H1 (cell line): ENCODE measurements at places on chromosomes 5 and 9. TPM values are rescaled to one million over a fixed set of nuclear protein-coding genes. Genes with fewer than 3 reads are reported as not detected.

The PCDHGA11 gene
- total RNA-seq: 8.2 and 8.3 TPM in 2 replicates

DNA sequence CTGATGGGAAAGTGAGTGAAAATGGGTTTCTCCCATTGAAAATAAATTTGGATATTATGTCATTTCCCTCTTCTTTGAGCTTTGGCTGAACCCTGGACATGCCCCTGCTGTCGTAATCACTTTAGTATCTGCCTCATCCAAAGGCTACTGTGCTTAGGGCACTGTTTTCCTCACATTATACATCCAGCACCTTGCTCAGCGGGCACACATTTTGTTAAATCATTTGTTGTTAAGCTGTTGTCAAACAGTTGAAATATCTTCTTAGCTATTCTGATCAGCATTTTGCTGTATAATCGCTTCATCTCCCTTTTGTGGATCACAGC lies 352.7 kb upstream of the CD180 start:
- H3K36me3 ChIP-seq: no peaks in the 10 kb centered on the region
- H3K27me3 ChIP-seq: no peaks in the 10 kb centered on the region
- no peak for DNase-seq
- H3K27ac ChIP-seq: no peak overlapping the region
- no peak overlapping the region for H3K4me3 ChIP-seq

GRCh38 chr5:157665467-157666070 lies 5.8 kb upstream of the C5orf52 start:
- H3K4me3 ChIP-seq: no peak overlapping the region
- no peaks in the 10 kb centered on the region for H3K27me3 ChIP-seq
- no peak for DNase-seq

DNA sequence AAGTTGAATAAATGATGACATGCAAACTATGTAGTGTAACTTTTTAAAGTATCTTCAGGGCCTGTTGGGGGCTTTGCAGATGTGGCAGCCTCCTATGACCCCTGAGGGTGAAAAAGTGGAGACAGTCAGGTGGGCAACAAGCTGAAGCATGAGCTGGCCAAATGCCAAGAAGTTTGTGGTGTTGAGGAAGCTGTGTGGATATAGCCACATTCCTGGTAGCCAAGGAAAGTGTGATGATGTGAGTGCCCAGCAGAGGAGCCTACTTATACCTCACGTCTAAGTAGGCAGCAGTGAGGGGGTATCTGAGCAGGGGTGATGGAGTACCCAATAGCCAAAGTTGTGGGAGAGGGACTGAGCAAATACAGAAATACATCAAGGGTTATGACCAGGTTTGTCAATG lies 621.2 kb upstream of the CDH6 start:
- H3K27me3 ChIP-seq: no peaks in the 10 kb centered on the region
- no peak overlapping the region for H3K27ac ChIP-seq
- no peak overlapping the region for H3K4me3 ChIP-seq
- no peak for DNase-seq

GRCh38 chr5:18072600-18072999 lies 438.3 kb downstream of the TAF11L14 start:
- H3K4me3 ChIP-seq: no peak overlapping the region
- H3K27ac ChIP-seq: no peak overlapping the region
- H3K36me3 ChIP-seq: no peaks in the 10 kb centered on the region
- no peak for DNase-seq

The PCDHA10 gene
- 5.4 and 5.5 TPM in 2 replicates for total RNA-seq

The PCDHB12 gene
- total RNA-seq: 2.0 and 3.0 TPM in 2 replicates

The FOXD1 gene
- 0.73 and 1.1 TPM in 2 replicates for total RNA-seq

The RANBP6 gene
- 18.4 and 18.8 TPM in 2 replicates for total RNA-seq

The KIF20A gene
- total RNA-seq: 67.1 and 68.1 TPM in 2 replicates

DNA sequence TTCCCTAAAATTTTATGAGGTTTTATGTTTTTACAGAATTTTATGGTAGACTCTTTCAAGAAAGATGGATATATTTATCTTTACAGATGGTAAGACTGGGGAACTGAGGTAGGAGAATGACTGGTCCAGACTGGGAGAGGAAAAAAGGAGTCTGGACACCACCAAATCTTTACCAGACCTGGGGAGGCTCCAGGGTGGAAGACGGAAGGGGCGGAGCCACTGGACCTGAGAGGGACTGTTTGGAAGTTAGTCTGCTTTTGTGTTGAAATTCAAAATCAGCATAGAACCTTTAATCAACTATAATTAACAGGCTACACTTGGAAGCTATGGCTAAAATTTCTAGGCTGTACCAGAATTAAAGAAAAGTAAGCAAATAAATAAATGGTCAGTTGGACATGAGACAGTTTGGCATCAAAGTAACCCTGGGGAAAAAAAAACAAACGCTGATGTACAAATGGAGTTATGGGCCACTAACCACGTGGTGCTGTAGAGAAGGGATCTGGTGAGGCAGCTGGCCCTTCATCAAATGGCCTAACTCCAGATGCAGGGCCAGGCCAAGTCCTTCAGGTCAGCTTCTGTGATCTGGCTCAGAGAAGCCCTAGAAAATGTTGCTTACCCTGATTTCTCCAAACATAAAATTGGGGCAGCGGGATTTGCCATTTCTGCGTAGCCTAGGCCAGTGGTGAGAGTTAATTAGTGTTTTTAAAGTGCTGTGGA lies 155.1 kb downstream of the ARSB start:
- no peak for DNase-seq
- 0 out of 2 replicates have a peak, but pooled peaks cover 2% of the 10 kb centered on the region for H3K4me1 ChIP-seq
- no peak overlapping the region for H3K27ac ChIP-seq
- H3K4me3 ChIP-seq: no peak overlapping the region
- H3K36me3 ChIP-seq: no peaks in the 10 kb centered on the region

GRCh38 chr9:2253636-2254580 lies 238.8 kb downstream of the SMARCA2 start:
- DNase-seq: no peak
- H3K36me3 ChIP-seq: no peaks in the 10 kb centered on the region

GRCh38 chr9:135769489-135770202 lies 67.7 kb downstream of the KCNT1 start:
- H3K27ac ChIP-seq: no peak overlapping the region
- no peaks in the 10 kb centered on the region for H3K4me1 ChIP-seq
- no peak overlapping the region for H3K4me3 ChIP-seq
- no peaks in the 10 kb centered on the region for H3K27me3 ChIP-seq
- no peak for DNase-seq

DNA sequence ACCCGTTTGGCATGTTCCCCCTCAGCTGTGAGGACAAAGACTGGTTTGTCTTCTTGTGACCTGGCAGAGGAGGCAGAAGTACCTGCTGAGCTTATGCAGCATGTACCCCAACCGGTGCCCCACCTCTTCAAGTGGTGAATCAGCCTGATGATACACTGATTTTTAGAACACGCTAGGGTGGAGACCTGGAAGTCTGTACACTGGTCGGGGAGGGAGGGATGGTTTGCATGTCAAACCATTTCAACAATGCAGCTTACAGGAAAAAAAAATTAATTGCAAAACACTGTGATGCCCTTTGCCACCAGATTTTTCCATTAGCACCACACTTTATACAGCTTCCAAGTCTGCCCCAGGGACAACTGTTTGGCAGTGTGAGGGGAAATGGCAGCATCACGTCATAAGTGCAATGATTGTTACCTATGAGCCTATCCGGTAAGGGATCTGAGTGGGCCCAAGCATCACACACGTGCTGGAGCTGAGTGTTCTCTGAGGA lies 155.1 kb upstream of the DMRT1 start:
- H3K27ac ChIP-seq: no peak overlapping the region
- no peaks in the 10 kb centered on the region for H3K36me3 ChIP-seq
- H3K4me1 ChIP-seq: peaks cover 11% of the 10 kb centered on the region; the same call in 1 of the 2 replicates
- H3K27me3 ChIP-seq: no peaks in the 10 kb centered on the region
- H3K4me3 ChIP-seq: no peak overlapping the region

- H3K36me3 ChIP-seq: peaks cover 40% of the 10 kb centered on the region
- no peak overlapping the region for H3K27ac ChIP-seq
- H3K4me3 ChIP-seq: no peak overlapping the region
Measured at GRCh38 chr9:128107468-128108268, 19.9 kb downstream of the PTGES2 start.

DNA sequence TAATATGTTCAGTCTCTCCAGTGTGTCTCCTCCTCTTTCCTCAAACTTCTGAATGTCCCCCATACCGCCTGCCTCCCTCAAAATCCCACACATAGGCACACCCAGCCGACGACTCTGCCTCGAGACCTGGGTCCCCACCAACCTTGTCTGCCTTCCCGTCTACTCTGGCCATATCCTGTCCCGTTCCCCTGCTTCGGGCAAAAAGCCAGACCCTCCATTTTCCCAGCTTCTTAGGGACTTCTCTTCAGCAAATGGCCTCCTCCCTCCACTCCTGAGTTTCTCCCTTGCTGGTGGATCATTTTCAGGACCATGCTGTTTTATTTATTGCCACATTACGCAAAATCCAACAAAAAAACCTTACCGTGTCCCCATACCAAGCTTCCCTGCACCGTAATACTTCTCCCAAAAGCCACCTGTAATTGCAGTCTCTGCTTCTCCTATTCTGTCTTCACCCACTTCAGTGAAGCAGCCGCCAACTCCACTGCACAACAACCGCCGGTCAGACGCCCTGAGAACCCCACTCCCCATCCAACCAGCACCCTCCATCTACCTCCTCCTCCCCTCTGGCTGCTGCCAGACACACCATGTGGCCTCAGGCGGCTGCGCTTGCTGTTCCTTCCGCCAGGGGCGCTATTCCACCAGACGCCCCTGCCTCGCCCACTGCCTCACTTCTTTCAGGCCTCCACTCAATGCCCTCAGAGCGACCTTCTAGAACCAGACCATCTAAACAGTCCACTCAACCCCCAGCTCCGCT lies 117.0 kb downstream of the TRPM6 start:
- H3K27ac ChIP-seq: no peak overlapping the region
- H3K27me3 ChIP-seq: no peaks in the 10 kb centered on the region
- no peak overlapping the region for H3K4me3 ChIP-seq
- H3K36me3 ChIP-seq: no peaks in the 10 kb centered on the region
- H3K4me1 ChIP-seq: 0 out of 2 replicates have a peak, but pooled peaks cover 2% of the 10 kb centered on the region

- no peak overlapping the region for H3K27ac ChIP-seq
- no peak overlapping the region for H3K4me3 ChIP-seq
- no peaks in the 10 kb centered on the region for H3K4me1 ChIP-seq
- no peak for DNase-seq
- no peaks in the 10 kb centered on the region for H3K36me3 ChIP-seq
Measured at GRCh38 chr5:60379907-60380306, 320.1 kb downstream of the DEPDC1B start.

The TEX48 gene
- total RNA-seq: not detected in 2 replicates

GRCh38 chr5:30539004-30539634 lies 654.4 kb upstream of the CDH6 start:
- H3K27ac ChIP-seq: no peak overlapping the region
- H3K4me1 ChIP-seq: no peaks in the 10 kb centered on the region
- no peak for DNase-seq
- no peaks in the 10 kb centered on the region for H3K27me3 ChIP-seq

The PCA3 gene
- not detected in 2 replicates for total RNA-seq

The CDH18 gene
- 0.32 and 0.73 TPM in 2 replicates for total RNA-seq

DNA sequence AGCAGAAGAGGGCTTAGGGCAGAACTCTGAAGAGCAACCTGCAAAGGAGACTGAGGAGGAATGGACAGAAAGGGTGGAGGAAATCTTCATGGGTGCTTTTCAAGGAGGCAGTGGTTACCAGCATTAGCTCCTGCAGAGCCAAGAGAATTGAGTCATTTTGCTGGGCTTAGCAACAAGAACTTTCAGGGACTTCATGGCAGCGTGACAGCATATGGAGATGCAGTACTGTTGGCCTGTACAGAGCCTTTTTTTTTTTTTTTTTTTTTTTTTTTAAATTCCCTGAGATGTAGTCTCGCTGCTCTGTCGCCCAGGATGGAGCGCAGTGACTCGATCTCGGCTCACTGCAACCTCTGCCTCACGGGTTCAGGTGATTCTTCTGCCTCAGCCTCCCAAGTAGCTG lies 296.0 kb upstream of the DMRT1 start:
- DNase-seq: no peak
- H3K27me3 ChIP-seq: no peaks in the 10 kb centered on the region
- no peaks in the 10 kb centered on the region for H3K4me1 ChIP-seq
- H3K4me3 ChIP-seq: no peak overlapping the region
- H3K27ac ChIP-seq: no peak overlapping the region
- H3K36me3 ChIP-seq: peaks cover 5% of the 10 kb centered on the region

The CNTRL gene
- total RNA-seq: 13.9 and 14.3 TPM in 2 replicates

The DAPK1 gene
- total RNA-seq: 128 and 131 TPM in 2 replicates

DNA sequence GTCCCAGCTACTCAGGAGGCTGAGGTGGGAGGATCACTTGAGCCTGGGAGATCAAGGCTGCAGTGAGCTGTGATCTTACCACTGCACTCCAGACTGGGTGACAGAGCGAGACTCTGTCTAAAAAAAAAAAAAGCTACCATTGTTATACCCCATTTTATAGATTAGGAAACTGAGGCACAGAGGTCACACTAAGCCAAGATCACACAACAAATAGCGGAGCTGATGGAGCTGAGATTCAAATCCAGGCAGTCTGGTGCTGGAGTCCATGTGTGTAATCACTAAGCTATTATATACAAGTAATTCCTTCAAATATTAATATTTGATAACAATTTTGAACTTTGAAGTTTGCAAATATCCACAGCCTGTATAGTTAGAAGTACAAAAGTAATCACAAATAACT lies 6.0 kb upstream of the SLC12A2 start:
- no peaks in the 10 kb centered on the region for H3K27me3 ChIP-seq
- H3K36me3 ChIP-seq: no peaks in the 10 kb centered on the region
- H3K4me1 ChIP-seq: no peaks in the 10 kb centered on the region
- no peak overlapping the region for H3K27ac ChIP-seq
- no peak for DNase-seq

GRCh38 chr9:19999491-20000057 lies 210.7 kb upstream of the SLC24A2 start:
- peaks cover 2% of the 10 kb centered on the region; the same call in 1 of the 2 replicates for H3K4me1 ChIP-seq
- DNase-seq: no peak

DNA sequence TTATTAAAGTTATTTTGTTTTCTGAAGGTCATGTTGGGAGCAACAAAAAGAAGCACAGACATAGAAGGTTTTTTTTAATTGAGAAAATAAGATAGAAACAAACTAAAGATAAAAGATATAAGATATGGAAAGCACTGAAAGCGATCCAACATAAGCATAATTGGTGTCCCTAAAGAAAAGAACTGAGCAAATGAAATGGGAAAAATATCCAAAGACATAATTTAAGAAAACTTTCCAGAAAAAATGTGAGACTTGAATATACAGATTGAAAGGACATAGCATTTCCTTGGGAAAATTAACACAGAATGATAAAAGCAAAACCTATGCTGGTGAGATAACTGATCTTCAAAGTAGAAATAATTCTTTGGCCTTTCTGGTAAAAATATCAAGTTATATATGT lies 289.3 kb downstream of the KIAA0825 start:
- H3K4me1 ChIP-seq: no peaks in the 10 kb centered on the region
- H3K27me3 ChIP-seq: no peaks in the 10 kb centered on the region
- no peak overlapping the region for H3K4me3 ChIP-seq
- no peak overlapping the region for H3K27ac ChIP-seq
